AG04449 (cell line): ENCODE measurements at places on chromosomes 2 and 18.

GRCh38 chr2:72678024-72678423 lies 147.8 kb downstream of the EXOC6B start:
- no peak for DNase-seq

DNA sequence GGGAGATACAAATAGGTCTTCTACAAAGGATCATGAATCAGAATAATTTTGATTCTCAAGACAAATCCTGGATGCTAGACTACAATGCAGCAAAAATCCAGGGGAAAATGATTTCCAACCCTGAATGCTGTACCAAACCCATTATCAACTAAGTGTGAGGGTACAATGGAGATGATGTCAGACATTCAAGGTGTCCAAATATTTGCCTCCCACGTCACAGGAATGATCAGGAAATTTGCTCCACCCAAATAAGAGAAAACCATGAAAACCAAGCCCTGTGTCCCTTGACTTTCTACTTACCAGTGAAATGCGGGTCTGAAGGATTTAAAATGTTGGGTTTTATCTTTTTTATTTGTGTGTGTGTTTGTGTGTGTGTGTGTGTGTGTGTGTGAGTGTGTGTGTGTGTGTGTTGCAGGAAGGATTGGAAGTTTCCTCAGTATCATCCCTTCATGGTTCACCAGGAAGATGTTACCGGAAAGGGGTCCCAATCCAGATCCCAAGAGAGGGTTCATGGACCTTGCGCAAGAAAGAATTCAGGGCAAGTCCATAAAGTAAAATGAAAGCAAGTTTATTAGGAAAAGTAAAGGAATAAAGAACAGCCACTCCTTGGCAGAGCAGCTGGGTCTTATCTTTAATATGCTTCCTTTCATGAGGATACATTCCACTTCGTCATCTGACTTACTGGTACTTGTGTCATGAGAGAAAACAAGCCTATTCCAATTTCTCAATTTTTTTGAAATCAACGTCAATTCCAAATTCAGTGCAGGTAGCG lies 61.1 kb upstream of the ID2 start:
- no peak for DNase-seq

DNA sequence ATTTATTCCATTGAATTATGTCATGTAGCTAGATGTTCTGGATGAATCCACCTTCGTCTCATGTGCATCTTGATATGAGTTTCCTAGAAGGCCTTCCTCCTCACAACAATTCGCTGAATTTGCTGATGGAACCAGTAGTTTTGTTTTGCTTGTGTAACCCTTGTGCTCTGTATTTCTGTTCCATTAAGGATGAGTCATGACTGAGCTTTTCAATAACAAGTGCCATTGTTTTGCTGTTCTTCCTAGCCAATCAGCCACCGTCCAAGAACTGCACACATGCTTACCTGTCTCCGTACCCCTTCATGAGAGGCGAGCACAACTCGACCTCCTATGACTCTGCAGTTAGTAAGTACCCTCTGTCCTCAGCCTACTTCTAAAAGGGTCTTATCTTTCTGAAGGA lies 2.3 kb downstream of the TMEM182 start:
- DNase-seq: no peak

DNA sequence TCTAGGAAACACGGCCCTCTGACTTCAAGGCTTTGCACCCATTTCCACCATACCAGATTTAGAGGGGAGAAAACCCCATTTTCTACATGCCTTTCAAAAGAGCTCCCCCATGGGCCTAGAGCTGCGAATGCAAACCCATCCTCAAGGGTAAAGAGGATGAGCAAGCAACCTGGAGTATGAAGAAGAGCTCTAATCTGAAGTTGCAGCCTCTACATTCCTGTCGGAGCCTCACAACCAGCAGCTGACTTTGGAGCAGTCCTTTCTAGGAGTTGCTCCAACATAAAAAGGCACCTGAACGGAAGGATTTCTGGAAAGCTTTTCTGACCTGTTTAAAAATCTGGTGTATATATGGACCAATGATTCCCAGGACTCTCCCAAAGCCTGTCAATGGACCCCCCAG lies 81.4 kb upstream of the POMC start:
- no peak for DNase-seq

GRCh38 chr2:20027260-20027677 lies 14.8 kb upstream of the MATN3 start:
- DNase-seq: no peak

- DNase-seq: no peak
Measured at GRCh38 chr2:17579605-17580318, 39.3 kb downstream of the VSNL1 start.

GRCh38 chr18:24138409-24138788 lies 463 bp upstream of the CABYR start:
- no peak for DNase-seq

DNA sequence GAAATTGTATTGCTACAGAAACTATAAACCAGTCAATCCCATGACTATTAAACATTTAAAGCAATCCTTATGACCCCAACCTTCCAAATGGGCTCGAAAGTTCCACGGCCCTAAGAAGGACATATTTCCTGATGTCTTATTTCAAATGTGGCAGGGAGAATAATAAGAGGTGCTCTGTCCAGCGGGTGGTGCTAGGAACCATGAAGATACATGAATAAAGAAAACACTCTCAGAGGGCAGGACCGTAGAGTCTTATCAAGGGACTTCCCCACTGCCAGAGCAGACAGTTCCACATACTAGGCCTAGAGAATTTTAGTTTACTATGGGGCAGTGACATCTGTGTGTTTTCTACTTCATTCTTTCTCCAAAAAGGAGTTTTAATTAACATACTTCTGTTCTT lies 187.1 kb upstream of the PIK3C3 start:
- peak; percentile 17 for DNase-seq

DNA sequence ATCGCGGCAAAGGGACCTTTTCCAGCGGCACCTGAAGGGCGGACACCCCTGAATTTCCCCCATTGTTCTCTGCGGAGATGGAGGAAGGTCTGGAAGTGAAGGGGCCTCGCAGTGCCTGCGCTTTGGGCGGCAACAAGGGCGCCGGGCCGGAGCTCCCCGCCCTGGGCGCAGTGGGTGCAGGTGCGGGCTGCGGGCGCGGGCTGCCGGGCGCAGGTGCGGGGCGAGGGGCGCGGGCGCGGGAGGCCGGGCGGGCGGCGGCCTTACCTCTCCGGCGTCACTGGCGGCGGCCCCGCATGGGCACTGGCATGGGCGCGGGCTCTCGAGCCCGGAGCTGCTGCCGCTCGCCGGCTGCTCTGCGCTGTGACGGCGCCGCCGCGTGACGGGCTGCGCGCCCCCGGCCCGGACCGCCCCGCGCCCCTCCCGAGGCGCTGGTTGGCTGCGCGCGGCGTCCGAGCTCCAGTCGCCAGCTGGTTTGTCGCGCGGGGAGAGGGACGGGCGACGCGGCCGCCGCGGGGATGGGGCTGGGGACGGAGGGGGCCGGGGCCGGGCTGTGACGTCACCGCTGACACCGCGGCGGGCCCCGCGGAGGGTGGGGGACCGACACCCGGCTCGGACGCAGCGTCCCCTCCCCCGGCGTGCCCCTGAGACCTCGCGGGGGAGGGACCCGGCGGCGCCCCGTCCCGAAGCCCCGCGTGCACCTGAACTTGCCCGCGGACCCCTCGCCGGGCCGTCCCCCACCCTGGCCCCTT lies at the start of gene KIF1A:
Gene KIF1A, minus strand, starts transcription at position 362 of the 749 bp plus-strand sequence. CDS start 22,467 bp downstream, outside the sequence.
- no peak for DNase-seq

DNA sequence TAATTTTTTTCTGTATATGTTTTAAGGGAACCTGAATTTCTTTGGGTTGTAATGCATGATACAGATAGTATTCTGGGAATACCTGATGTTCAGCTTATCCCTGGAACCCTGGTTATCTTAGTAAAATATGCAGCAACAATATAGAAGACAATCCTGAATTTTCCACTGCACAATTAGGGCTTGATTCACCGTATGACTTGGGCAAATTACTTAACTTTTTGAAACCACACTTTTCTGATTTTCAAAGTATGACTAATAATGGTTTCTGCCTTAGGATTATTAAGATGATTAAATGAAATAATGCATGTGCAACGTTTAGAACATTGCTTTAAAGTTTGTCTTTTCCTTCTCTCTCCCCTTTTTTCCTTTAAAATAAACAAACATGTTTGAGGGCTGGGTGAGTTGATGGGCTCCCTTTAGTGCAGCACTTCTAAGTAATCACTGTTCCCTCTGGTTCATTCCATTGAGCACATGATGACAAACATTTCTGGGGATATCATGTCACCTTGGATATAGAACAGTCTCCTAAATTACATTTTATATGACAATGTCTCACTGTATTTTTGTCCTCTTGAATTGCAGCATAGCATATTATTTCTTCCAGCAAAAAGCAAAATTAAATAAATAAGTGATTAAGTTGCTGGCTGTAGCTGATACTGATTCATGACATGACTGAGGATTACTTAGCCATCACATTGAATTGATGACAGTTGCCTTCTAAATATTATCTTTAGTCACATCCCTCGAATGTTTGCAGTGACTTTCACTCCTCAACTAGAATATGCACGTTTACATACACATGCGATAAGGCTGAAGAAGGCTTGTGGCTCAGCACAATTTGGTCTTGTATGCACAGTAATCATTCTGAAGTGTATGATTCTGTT lies 254.5 kb downstream of the NEDD4L start:
- no peak for DNase-seq

DNA sequence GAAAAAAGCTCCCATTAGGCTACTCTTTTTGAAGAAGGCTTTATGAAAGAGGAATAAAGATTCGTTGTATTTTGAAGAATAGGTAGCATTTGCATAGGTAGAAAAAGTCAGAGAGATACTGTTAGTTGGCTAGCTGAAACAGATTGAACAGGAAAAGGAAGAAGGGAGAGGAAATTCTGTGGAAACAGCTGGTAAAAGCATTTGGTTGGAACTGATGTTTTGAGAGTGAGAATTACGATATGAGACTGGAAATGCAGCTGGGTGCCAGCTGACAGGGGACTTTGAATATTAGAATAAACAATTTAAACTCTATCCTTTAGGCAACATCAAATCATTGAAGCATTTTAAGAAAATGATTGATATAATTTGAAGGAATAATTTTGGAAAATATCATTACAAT lies 96.7 kb upstream of the CNTNAP5 start:
- DNase-seq: no peak

DNA sequence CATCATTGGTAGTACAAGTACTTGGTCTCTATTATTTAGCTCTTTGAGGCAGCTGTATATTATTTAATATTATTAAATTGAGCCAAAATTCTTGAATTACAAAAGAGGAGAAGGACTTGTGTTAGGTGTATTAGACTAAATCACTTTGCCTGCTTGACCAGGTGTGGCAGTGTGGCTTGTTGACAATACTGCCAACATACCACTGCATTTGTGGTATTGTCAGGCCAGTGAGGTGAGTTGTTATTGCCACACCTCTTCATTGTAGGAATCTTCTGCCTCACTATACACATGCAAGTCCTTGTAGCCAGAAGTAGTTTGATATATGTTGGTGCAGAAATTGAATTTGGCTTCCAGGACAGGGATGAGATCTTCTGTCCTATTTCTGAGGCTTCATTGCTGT lies 40.5 kb downstream of the CYP20A1 start:
- DNase-seq: no peak
